ENCODE measurements at places on chromosomes 4 and X. TPM values are rescaled to one million over a fixed set of nuclear protein-coding genes. Genes with fewer than 3 reads are reported as not detected.
A peak's percentile ranks its signal among the peaks of the same experiment; 100 is the strongest.

The AMTN gene
- total RNA-seq: 29.6 TPM

The RHOXF1 gene
- not detected for total RNA-seq

The FGD1 gene
- total RNA-seq: 11.2 TPM

The HSD17B13 gene
- 0.10 TPM for total RNA-seq

The HPGDS gene
- not detected for total RNA-seq

- peak; percentile 3 for DNase-seq
Measured at GRCh38 chr4:167868163-167868562, 224.2 kb upstream of the ANXA10 start.

- no peak for DNase-seq
Measured at GRCh38 chrX:123487669-123488068, 245.2 kb downstream of the THOC2 start.

GRCh38 chr4:72743078-72743477, 174.1 kb upstream of the ADAMTS3 start:
- DNase-seq: no peak
